Fibroblast of the aortic adventitia (primary cell): ENCODE measurements at places on chromosomes 5 and 9.

DNA sequence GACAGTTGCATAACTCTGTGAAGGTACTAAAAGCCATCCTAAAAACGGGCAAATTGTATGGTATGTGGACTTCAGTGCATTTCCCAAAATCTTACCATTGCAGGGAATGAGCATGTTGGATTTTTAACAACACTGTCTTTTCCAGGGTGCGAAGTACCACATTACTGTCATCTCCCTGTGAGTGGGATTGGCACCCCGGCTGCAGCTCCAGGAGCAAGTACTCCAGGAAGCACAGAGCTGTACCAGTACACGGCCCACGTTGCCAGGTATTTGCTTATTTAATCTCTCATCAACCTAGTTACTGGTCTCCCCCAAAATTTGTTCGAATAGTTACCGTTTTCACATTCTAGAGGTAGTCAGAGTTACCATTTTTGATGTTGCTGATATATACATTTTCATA is 22.6 kb upstream of the TJP2 start:
- DNase-seq, result no peak

- DNase-seq, result no peak
Observed at GRCh38 chr5:158117467-158118160, 258.7 kb upstream of the CLINT1 start.

DNA sequence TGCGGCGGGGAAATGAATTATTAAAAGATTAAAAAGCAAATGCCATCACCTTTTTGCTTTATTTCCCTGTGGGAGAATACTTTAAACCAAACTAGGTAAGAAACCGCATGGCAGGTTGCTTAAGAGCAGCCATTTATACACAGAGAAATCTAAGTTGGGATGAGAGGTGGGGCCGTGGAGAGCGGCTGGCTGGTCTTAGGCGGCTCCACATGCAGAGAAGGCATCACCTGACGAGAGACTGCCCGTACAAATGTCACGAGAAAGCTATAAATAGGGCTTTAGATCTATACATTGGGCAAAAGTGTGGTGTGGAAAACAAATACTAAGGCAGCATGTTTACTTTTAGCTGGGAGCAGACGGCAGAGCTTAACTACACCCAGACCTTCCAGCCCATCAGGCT is 39.4 kb downstream of the MED27 start:
- DNase-seq, result no peak

DNA sequence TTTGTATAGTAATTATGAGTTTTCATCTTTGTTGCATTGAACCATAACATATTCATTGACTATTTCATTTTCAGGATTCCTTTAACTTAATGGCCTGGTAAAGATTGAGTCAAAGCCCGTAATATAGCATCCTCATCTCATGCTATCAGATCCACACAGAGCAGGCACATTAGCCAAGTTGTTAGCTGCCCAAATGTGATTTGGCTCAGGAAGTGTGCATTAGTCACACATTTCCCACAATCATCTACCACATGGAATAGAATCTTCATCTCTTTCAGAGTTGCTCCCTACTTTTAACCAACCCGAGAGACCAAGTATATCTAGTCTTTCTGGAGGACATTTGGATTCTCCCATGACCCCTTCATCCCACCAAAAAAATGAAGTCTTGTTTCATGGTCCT is 481.0 kb upstream of the PTGER4 start:
- DNase-seq, result peak; percentile 31

DNA sequence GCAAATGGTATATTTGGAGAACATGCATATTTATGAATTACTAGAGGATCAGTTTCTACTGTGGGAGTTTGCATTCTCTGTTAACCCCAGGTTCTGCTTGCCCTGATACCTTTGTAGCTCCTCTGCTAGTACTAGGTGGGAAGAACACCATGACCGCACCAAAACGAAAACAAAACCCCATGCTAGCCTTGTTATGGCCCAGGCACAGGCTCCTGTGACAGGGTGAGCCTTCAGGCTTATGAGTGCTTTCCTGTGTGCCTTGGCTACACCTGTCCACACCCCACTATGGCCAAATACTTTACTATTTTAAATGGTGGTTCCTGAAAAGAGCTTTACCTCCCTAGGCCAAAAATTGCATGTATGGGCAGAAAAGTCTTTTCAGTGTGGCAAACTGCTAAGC is 94.8 kb downstream of the PPIC start:
- DNase-seq, result no peak
